ENCODE measurements at places on chromosomes 5 and 9. TPM values are rescaled to one million over a fixed set of nuclear protein-coding genes. Genes with fewer than 3 reads are reported as not detected.

DNA sequence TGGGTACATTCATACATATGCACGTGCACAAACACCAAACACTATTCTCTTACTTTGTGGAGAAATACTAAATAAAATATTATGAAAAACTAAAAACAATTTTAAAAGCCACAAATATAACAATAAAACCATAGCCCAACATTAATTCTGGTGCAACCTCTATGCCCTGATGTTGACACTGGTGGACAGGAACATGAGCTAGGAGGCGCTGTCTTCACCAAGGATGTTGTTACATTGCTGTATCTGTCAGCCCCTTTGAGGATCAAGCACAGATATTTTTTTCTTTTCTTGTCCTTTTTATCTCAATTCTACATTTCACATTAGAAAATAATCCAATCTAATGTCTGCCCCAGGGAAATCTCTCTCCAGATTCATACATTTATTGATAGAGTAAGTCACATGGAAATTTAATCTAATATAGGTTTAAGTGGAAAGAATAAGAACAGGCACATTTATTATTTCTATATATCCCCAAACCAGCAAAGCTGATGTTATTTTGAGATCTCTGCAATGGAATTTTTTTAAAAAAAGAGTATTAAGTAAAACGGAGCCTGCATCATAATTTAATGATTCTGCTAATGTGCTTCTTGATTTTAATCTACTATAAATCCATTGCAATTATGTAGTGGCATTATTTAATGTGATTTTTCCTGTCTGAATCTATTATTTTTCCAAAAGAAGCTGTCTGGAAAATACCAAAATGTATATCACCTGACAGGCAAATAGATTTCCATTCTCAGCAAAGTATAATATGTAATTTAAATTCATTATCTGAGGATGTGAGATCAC is 716.5 kb downstream of the MTRR start:
- DNase-seq: no peak

GRCh38 chr9:21121079-21121478 is 20.6 kb downstream of the IFNW1 start:
- DNase-seq: no peak

GRCh38 chr9:110626101-110626829 is 42.3 kb upstream of the MUSK start:
- DNase-seq: no peak

DNA sequence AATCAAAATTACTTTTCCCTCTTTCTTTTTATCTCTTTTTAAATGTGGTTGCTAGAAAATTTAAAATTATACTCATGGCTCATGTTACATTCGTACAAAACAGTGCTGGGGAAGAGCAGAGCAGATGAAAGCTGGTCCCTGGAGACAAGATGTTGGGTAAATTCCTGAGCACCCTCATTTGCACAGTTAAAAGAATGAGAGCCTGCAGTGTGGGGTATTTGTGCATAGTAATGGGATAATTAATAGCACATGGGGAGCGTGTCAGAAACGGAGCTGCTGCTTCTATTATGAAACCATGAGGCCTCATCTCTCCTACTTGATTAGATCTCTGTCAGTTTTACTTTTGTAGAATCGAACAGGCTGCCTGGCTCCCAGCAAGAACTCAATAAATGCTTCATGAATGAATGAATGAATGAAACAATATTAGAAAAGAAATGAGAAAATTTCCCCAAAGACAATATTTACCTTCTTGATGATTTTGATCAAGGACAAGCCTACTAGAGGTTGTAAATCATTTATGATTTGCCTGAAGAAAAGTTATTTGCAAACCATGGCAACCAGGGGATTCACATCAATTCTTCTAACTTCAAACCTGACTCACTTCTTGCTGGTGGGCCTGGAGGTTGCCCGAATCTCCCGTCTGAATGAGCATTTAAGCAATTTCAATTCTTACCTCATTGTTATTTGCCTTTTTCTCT is 177.2 kb upstream of the TUT7 start:
- no peak for DNase-seq

- DNase-seq: no peak
These were observed 62.7 kb downstream of the EPB41L4A start for GRCh38 chr5:112356178-112356956.

DNA sequence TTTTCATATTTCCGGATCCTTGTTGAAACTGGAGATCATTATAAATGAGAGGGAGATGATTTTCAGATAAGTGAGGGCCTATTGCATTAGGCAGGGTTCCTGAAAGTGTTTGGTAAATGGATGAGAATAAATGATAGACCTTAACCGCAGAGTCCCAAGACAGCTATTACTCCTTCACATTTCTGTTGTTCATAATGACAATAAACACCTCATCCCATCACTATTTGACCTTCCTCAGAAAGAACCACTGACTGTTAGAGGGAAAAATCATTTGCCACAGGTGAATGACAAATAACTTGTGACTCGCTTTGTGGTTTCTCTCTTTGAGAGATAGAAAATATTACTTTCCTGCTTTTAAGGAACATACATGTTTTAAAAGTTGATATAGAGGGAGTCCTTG is 47.3 kb upstream of the TRMT10B start:
- DNase-seq: no peak

DNA sequence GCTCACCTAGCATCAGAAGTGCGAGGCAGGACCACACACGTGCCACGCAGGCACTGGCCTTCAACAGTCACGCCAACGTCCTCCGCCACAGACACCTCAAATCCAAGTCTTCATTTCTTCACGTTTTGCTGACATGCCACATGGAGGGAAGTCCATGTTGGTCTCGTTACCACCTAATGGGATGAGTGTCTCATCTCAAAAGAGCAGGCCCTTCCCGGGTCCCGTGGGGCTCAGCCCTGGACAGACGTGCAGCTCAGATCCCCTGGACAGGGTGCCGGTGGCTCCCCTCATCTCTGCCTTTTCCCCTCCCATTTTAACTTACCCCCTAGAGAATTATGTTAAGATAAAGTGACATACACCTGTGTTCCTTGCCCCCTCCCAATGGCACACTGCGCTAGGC is 76.8 kb downstream of the MRPL36 start:
- no peak for DNase-seq

GRCh38 chr5:109942646-109943045 is 252.9 kb downstream of the MAN2A1 start:
- DNase-seq: no peak

DNA sequence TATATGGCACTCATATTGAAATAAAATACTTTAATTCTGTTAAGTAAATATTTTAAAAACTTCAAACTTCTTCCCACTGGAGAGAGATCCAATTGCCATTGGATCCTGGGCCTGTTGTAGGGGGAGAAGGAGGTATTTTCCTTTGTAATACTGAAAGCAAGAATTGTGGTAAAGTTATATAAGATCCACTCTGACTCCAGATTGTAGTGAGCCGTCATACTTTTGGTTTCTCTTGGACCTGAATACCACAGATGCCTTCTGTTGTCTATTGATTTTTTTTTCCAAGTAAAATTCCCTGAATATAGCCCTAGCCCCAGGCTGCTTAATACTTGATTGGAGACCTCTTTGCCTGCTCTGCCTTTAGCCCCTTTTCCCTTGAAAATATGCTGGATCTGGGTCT is 86.9 kb downstream of the ATG10 start:
- no peak for DNase-seq

- DNase-seq: peak; percentile 91
These were observed 35.5 kb upstream of the B4GALT1 start for GRCh38 chr9:33202552-33203201.

GRCh38 chr5:148962761-148963324 is 100.0 kb downstream of the SH3TC2 start:
- DNase-seq: no peak

GRCh38 chr5:136026636-136027035 is 2.2 kb upstream of the TGFBI start:
- DNase-seq: no peak

The TSSK1B gene
- total RNA-seq: not detected

The LCN1 gene
- total RNA-seq: not detected

The DIRAS2 gene
- total RNA-seq: not detected

The C5orf52 gene
- total RNA-seq: not detected

The PLAC8L1 gene
- total RNA-seq: 0.51 TPM

The KIAA0825 gene
- total RNA-seq: 3.0 TPM

The SAXO1 gene
- not detected for total RNA-seq

The NRARP gene
- 11.5 TPM for total RNA-seq

The SPATA31A3 gene
- total RNA-seq: not detected
